Activated CD4-positive, alpha-beta T cell treated with anti-CD3 and anti-CD28 coated beads, Interleukin-2, amount 10 ng/mL, durations not matched to agents 24 days and 14 days (primary cell): ENCODE measurements at places on chromosomes 7 and 10. TPM values are rescaled to one million over a fixed set of nuclear protein-coding genes. Genes with fewer than 3 reads are reported as not detected.

- no peak for DNase-seq
Observed at GRCh38 chr7:41033500-41033899, 669.4 kb downstream of the INHBA start.

DNA sequence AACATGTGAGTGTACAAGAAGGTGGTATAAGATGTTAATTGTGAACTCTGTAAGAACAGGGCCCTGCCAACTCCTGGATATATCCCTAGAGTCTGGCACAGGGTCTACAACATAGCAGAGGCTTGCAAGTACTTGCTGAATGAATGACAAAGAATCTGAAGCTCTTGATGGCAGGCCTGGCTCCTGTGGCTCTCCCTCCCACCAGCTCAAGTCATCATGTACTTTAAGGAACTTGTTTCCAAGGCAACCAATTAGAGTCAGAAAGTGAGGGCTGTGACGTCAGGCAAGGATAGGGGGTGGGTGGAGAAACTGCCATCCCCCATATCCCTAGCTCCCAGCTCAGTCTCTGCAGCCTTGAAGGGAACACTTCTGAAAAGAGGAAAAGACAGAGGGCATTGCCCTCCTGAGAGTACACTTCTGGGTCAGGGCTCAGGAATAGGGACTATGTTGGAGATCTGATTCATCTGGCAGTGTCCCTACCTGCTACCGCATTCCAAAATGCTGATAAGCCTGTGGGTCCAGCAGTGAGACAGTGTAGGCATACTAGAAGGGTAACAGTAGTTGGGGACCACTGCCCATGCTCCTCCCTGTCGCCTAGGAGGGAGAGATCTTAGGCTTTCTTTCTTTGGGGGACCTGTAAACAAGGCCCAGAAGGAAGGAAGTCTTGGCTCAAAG is 34.6 kb upstream of the BTRC start:
- DNase-seq, result no peak

TMEM213 gene
- 0.09 TPM in 1 of 2 replicates, not detected in the other for total RNA-seq

PLEKHS1 gene
- not detected in 2 replicates for total RNA-seq

GRCh38 chr10:91901784-91902677 is 7.3 kb downstream of the FGFBP3 start:
- DNase-seq, result peak; percentile 79

- DNase-seq, result no peak
Observed at GRCh38 chr7:55477781-55478374, 94.4 kb downstream of the VOPP1 start.

DNA sequence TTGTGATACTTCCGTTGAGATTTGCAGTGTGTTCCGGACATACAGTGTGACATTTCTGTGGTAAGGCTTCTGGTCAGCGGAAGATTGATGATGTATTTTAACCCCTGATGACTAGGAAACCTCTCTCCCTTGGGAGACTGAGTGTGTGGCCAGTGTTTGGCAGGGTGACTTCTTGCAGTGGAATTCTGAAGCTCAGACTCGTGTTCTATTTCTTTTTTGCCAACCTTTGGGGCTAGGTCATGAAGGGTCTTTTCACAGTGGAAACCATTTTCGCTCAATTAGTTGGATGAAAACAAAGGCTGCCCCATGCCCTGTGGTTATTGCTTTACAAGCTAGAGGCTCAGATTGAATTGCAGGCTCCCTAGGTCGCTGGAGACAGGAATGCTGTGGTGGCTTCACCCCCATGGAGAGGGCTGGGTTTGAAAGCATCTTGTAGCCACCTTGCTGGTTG is 288.9 kb downstream of the BBS9 start:
- no peak for DNase-seq

NUDT13 gene
- 0.80 and 0.91 TPM in 2 replicates for total RNA-seq

GRCh38 chr7:19118636-19119371 is 1.4 kb upstream of the TWIST1 start:
- no peak for DNase-seq

- no peak for DNase-seq
Observed at GRCh38 chr7:129285111-129285510, 60.3 kb downstream of the AHCYL2 start.

GRCh38 chr10:73911553-73912004 is 647 bp downstream of the PLAU start:
- no peak for DNase-seq

GRCh38 chr7:82056282-82056681 is 286.4 kb upstream of the HGF start:
- DNase-seq, result no peak

GRCh38 chr10:88541116-88541626 is 41.9 kb downstream of the RNLS start:
- DNase-seq, result no peak

AGFG2 gene
- total RNA-seq, result 112 and 114 TPM in 2 replicates

NPY gene
- not detected in 2 replicates for total RNA-seq

GRCh38 chr10:71767420-71768035 is 5.8 kb downstream of the VSIR start:
- no peak for DNase-seq

LIPN gene
- total RNA-seq, result not detected in 2 replicates
